HFFc6 (cell line): ENCODE measurements at places on chromosomes 2 and 18.

GRCh38 chr2:219531639-219532377 is 11.8 kb downstream of the CHPF start:
- no peak for DNase-seq

GRCh38 chr2:208069186-208069585 is 43.9 kb upstream of the PLEKHM3 start:
- peak; percentile 50 for DNase-seq

GRCh38 chr2:11033114-11033513 is 121.4 kb downstream of the KCNF1 start:
- DNase-seq = no peak

GRCh38 chr18:47794725-47795433 is 135.6 kb downstream of the SMAD2 start:
- no peak for DNase-seq

GRCh38 chr2:234730066-234730640 is 221.7 kb upstream of the SH3BP4 start:
- DNase-seq = no peak

DNA sequence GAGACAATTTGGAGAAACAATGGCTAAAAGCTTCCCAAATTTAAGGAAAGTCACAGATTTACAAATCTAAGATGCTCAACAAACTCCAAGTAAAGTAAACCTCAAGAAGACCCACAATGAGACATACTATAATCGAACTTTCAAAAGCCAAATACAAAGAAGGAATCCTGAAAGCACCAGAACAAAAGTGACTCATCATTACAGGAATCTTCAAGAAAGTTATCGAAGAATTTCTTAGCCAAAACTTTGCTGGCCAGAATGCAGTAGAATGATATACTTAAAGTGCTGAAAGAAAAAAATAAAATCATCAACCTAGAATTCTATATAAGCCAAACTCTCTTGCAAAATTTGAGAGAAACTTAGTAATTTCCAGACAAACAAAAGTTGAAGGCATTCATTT is 106.5 kb upstream of the TMEM200C start:
- no peak for DNase-seq

DNA sequence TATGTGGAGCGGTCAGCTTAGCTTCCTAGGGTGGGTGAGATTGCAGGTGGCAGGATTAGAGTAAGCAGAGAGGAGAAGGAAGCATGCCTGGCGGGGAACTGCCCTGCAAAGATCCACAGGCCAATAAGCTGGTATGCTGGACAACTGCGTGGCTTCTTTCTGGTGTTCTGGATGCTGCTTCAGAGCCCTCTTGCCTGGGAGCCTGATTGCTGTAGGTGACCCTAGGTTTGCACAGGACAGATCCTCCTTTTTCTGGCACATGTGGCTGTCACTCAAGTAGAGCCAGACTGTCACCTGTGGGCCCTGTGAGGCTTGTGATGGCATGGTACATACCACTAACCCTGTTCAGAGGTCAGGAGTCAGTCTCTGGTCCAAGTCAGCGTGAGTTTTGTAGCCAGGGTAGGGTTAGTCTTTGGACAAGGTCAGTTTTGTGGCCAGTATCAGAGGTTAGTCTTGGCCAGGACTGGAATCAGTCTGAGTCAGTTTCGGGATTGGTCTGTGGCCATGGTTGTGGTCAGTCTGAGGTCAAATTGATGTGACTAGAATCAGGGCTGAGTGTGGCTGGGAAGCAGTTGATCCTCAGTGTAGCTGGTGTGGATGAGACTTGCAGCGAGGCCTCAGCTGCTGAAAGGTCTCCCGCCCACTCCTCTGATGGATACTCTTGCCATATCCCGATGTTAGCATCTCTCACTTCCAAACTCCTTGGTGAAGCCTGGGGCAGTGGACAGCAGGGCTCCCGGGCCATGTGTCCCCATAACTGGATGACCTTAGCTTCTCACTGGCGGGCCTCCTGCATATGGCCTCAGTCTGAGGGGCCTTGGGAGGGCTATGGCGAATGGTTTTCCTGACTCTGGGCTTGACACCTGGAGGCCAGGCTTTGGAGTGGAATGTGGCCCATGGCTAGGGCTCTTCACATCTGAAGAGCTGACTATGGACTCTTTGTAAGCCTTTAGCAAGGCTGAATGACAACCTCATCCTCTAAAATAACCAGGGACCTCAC is 260.5 kb downstream of the DYSF start:
- DNase-seq = peak; percentile 70

DNA sequence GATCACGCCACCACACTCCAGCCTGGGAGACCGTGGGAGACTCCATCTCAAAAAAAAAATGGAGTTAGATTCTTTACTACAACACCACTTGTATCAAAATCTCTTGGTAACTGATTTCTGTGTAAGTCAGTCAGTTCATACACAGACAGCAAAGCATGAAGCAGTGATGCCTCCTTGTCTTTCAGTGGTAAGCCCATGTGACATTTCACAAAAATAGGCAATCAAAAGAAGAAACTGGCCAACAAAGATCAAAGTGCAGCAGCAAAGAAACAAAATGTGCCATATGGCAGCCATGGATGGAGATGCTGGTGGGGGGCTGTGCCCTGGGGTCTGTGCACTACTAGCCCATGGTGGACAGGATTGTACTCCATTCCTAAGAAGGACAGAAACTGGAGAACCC is 6.7 kb upstream of the RAB12 start:
- DNase-seq = no peak

DNA sequence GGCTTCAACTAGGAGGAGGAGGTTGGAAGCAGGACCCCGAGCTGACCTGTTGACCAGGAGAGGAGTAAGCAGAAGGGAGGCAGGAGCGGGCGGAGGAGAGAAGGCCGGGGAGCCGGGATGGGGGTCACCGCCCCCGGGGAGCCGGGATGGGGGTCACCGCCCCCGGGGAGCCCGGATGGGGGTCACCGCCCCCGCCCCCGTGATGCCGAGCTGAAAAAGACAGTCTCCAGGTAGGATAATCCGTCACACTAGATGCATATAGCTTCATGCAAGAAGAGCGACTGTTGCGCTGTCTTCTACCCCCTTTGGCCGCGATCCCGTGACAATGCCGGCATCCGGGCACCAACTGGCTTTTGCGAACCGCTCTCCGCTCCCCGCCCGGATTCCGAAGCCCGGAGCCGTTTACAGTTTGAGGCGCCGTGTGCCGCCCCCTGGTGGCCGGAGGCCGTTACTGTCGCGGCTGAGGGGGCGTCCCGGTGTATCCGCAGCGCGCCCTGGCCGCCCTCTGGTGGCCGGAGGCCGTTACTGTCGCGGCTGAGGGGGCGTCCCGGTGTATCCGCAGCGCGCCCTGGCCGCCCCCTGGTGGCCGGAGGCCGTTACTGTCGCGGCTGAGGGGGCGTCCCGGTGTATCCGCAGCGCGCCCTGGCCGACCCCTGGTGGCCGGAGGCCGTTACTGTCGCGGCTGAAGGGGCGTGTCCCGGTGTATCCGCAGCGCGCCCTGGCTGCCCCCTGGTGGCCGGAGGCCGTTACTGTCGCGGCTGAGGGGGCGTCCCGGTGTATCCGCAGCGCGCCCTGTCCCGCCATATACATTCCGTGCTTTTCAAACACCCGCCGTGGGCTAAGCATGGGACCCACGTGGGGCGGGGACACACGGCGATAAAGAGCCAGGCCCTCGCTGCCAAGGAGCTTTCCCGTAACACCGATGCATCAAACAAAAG is 89.6 kb downstream of the ACTR3 start:
- no peak for DNase-seq

GRCh38 chr2:19352946-19353720 is 5.3 kb downstream of the OSR1 start:
- no peak for DNase-seq

DNA sequence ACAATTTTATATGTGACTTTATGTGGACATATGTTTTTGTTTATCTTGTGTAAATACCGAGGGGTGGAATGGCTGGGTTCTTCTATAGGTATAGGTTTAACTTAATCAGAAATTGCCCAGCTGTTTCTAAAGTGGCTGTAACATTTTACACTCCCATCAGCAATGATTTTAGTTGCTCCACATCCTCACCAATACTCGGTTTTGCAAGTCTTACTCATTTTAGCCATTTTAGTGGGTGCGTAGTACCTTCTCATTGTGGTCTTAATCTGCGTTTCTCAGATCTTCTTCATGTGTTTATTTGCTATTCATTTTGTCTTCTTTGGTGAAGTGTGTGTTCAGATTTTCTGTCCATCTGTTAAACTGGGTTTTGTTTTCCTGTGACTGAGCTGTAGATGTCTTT is 95.4 kb upstream of the BCL2L11 start:
- DNase-seq = no peak

GRCh38 chr2:149562324-149562723 is 25.3 kb downstream of the MMADHC start:
- DNase-seq = peak; percentile 84

GRCh38 chr2:54613794-54614257 is 109.6 kb upstream of the EML6 start:
- DNase-seq = no peak

- no peak for DNase-seq
Measured at GRCh38 chr2:22600156-22600555, 784.8 kb upstream of the KLHL29 start.

GRCh38 chr2:223591596-223591995 is 10.6 kb downstream of the SCG2 start:
- DNase-seq = no peak

DNA sequence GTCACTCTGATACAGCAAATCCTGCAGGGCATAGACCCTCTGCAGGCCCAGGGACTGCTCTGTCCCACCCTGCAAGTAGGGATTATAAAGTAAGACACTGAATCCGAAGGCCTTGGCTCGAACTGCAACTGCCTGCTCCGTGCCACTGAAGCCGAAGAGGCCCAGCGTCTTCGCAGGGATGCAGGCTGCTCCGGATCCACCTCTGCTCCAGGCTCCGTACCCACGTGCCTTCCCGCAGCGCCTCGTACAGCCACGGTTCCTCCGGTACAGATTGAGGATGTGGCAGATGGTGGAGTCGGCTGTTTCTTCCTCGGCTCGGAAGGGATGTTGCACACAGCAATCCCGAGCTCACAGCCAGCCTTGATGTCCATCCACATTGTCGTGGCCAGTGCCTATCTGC is 160.4 kb upstream of the LHCGR start:
- no peak for DNase-seq

DNA sequence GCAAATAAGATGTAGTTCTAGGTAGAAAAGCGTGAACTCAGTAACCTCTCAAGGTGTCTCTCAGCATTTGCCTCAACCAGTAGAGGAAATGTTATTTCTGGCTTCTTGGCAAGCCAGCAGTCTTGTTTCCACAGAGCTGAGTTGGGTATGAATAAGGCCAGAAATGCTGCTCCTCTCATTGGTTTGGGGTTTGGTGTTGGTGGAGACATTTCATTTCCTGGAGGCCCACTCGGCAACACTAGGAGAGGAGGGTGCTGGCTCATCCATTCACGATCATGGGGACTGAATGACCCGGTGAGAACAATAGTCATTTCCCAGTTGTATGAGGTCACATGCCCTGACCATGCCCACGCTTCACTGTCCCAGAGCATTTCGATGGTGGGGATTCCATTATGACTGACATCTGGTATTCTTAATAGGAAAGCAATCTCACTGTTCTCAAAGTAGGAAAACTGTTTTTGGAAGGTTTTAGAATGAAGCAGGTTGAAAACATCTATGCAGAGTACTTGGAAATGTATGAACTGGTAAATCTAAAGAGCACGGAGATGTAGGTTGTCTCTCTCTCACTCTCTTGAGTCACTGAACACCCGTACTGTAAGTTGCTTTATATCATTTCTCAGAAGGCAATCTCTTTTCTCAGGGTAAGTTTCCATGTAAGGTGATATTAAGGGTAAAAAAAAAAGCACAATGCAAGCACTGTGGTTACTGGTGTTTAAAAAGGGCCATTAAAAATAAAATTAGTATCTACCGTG is 37.1 kb upstream of the CTLA4 start:
- DNase-seq = no peak

DNA sequence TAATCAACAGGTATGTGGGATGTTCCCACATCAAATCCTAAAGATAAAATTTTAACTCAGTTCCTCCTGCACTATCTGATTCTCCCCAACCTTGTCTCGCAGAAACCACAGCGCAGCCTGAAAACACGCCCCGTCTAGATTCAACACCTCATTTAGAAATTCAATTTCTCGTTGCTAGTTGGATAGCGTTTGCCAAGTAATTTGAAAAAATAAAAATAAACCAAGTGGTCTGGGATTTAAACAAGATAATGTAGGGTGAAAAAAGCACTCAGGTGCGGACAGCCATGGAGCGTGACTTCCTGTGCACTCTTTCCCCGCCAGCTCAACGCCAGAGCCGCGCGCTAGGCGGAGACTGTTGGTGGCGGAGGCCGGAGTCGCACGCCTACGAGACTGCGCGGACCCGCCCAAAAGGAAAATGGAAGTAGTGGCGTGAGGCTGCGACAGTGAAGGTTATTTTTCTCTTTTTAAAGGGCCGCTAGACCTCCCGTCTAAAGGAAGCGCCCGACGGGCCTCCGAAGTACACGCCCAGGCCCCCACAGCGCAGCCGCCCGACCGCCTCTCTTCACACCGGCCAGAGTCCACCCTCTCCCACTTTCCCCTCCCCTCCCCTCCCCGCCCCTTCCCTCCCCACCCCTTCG is 615 bp upstream of the CCNT2 start:
- no peak for DNase-seq

- DNase-seq = peak; percentile 24
Measured at GRCh38 chr2:172179045-172179701, 76.5 kb upstream of the DLX2 start.

DNA sequence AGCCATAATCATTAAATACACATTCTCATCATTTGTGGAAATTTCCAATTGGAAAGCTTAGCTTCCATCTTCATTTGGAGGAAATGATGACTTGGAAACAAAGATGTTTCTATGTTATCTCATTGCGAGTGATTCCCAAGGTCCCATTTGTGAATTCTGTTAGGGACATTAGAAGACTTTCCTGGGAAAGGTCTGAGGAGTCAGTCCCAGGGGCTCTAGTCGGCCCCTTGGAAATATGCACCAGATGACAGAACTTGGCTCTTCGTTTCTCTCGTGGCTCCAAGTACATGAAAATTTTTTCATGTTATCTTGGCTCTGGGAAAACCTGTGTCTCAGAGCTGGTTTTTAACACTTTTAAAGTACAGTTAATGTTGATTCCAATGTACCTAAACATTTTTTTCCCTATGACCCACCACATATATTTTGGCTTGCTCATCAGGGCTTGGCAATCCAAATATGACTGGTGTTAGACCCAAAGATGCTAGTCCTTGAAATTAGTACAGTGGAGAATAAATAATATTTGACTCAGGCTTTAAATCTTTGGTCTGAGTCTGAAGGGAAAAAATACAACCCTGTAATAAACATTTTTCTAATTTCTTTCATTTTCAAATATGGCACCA is 15.4 kb upstream of the CAVIN2 start:
- peak; percentile 29 for DNase-seq
